Stimulated activated CD8-positive, alpha-beta memory T cell treated with anti-CD3 and anti-CD28 coated beads, Interleukin-12 subunit alpha, Interleukin-12 subunit beta, amount 100 ng/mL, for 4 hours (primary cell): ENCODE measurements at places on chromosomes 2 and 18.

- DNase-seq: no peak
These were observed 216.5 kb downstream of the CDCA7 start for GRCh38 chr2:173571021-173571821.

- no peak for DNase-seq
These were observed 65.4 kb downstream of the SMAD7 start for GRCh38 chr18:48885266-48885923.

GRCh38 chr2:98460573-98461497 is 16.2 kb downstream of the INPP4A start:
- DNase-seq: peak; percentile 47

DNA sequence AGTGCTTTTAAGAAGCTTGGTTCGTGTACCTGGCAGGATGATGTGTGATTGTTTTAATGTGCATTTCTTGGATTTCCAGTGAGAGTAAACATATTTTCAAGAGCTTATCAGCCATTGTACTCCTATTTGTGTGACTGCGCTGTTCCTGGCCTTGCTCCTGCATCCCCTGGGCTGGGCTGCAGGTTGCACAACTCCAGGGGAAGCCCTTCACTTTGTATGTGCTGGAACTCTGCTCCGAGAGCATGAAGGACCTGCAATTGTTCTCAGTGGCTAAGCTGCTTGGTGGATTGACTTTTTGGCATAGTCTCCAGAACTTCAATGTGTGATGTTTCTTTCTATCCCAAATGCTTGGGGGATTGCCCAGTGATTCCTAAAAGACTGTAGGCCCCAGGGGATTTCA is 18.8 kb downstream of the ATP6V1C2 start:
- no peak for DNase-seq

DNA sequence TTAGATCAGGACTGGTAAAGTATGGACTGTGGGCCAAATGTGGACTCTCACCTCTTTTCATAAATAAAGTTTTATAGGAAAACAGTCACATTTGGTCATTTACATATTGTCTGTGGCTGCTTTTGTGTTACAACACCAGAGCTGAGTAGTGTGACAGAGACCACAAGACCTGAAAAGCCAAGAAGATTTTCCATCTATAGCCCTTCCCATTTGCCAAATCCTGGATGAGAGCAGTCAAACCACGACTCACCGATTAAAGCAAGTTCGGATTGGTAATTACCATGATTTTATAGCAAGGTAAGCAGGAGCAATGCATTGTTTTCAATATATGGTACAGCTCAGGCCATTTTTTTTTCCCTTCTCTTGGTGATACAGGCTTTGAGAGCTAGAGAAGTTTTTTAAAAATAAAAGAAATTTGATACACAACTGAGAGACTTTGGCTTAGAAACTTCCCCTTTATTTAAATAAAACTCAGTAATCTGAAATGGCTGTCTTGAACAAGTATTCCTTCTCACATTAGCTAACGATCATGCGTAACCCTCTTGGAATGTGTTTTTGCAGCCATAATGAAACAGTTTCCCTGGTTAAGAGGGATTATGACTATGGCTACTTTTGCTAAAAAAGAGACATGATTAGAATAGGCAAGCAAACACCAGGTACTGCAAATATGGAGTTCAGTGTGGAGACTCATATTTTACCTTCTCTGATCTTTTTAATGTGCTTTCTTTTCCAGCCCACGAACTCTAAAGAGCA is 9.5 kb upstream of the MALL start:
- DNase-seq: no peak

DNA sequence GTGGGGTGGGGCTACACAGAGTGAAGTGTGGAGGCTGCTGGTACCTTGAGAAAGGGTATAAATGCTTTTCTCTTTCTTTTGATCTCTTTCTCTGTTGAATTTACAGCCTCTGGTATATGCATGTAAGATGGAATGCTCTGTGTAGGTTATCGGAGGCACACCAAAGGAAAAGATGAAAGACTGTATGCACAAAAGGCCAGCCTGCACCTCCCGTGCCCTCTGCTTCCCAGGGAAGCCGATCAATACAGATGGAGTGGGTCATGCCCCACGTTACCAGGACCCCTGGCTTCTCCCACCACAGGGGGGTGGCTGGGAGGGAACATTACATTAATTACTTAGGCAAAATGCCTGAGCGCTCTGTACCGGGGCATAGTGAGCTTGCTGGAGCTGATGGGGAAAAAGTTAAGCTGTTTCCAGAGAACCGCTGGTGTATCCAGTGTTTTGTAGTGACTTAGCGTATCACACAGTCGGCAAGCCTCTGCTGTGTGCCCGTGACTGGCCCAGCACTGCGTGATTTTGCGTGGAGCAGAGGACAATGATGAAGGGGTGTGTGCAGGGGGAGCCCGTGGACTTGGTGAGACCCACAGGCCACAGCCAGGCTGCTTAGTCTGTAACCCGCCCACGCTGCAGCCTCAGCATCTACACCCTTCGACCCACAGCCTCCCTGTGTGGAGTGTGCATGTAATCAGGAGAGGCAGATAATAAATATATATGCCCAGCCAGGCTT is 8.0 kb downstream of the ALLC start:
- DNase-seq: no peak

GRCh38 chr18:57768537-57769326 is 34.4 kb downstream of the ATP8B1 start:
- DNase-seq: no peak

GRCh38 chr2:9914384-9915065 is 37.0 kb upstream of the GRHL1 start:
- DNase-seq: no peak

DNA sequence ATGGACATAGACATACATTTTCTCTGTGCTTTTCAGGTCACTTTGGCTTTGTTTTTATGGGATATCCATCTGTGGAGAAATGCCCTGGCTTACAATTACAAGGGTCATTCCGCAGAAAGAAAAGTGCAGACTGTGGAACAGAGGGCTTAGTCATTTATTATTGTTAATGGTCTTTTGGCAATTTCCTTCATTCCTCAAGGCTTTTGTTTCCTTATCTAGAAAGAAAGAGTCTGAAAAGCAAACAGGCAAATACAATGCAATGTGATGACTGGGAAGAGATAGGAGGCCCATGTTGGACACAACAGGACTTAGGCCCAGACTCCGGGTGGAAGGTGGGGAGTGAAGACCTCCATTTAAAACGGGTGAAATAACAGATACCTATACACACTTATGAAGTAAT is 129.5 kb upstream of the CAVIN2 start:
- no peak for DNase-seq

- no peak for DNase-seq
These were observed 90.6 kb downstream of the SKA1 start for GRCh38 chr18:50465211-50466153.

DNA sequence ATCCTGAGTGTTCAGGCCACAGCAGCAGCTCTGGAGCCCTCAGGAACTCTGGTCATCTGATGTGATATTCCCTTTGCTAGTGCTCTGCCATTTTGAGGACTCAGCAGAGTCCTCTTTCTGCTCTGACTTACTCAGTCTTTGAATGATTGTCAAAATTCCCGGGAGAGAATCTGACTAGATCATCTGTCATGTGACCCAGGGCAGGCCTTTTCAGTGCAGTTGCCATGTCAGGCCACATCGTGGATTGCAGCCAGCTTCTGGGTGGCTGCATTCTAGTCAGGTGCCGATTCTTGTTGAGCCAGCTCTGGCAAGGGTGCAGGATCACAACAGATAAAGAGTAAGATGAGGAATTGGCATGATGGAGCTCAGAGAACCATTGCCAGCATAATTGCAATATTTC is 795.6 kb downstream of the CPS1 start:
- DNase-seq: no peak

DNA sequence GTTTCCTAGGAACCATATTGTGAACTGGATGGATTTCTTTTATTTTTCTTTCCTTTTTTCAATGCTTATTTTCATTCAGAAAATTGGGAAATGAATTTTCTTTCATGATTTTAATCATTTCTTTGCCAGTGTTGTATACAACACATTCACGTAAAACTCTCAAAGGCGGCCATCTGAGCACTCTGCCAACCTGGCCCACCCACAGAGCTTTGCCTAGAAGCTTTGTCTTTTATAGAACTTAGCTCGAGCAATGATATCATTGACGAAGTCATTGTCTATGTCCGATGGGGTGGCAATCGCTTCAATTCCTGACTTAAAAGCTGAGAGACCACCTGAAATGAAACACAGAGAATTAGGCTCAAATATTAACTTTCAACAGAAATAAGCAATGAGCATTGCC is 13.3 kb downstream of the LYG2 start:
- no peak for DNase-seq

- no peak for DNase-seq
These were observed 123.1 kb upstream of the STK17B start for GRCh38 chr2:196294516-196294909.

DNA sequence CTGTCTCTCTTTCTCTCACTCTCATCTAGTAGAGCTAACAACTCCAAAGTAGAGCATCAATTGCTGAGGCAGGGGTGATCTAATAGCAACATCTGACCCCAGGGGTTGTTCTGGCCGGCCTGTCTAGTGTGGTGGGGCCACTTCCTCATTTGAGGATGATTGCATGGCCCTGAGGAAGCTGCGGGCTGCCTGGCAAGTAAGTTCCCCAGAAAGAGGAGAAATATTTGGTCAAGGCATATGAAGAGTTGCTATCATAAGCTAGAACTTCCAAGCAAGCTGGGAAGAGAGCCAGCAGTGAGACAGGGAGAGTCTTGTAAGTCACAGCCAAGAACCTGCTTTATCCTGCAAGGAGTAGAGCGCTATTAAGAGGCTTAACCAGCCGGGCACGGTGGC is 50.8 kb upstream of the TMEM87B start:
- no peak for DNase-seq

DNA sequence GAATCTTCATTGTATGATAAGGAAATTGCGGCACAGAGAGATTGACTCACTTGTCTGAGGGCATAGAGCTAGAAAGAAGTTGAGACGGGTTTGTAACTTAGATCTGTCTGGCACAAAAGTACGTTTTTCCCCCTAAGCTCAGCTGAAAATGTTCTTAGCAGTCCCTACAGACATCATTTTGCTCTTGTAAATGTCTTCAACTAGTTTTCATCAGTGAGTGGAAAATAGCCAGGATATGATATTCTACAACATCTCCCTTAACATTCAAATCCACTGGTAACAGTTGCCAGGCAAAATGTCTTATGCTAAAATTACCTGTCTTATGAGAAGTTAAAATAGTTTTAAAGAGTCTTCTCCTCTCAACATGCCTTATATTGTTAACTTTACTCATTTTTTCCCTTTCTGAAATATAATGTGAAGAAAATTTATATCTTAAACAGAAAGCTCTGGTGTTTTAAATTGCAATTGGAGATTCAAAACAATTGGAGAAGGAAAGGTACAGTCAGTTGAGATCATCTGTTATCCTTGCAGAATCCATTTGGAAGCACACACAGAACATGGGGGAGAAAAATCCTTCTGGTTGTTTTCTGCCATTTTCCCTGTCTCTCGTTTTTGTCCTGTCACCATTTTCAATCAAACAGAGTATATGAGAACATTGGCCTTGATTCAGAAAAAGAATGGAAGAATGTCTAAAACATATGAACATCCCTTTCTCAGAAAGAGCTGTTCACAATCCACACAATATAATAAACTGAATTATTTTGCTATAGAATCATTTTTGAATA is 255.0 kb downstream of the TRIB2 start:
- DNase-seq: no peak

- peak; percentile 71 for DNase-seq
These were observed 26.3 kb downstream of the MBP start for GRCh38 chr18:77106331-77106730.

GRCh38 chr2:28435241-28435640 is 42.6 kb downstream of the FOSL2 start:
- no peak for DNase-seq

- DNase-seq: no peak
These were observed 1.1 kb downstream of the PRKRA start for GRCh38 chr2:178449700-178450523.

DNA sequence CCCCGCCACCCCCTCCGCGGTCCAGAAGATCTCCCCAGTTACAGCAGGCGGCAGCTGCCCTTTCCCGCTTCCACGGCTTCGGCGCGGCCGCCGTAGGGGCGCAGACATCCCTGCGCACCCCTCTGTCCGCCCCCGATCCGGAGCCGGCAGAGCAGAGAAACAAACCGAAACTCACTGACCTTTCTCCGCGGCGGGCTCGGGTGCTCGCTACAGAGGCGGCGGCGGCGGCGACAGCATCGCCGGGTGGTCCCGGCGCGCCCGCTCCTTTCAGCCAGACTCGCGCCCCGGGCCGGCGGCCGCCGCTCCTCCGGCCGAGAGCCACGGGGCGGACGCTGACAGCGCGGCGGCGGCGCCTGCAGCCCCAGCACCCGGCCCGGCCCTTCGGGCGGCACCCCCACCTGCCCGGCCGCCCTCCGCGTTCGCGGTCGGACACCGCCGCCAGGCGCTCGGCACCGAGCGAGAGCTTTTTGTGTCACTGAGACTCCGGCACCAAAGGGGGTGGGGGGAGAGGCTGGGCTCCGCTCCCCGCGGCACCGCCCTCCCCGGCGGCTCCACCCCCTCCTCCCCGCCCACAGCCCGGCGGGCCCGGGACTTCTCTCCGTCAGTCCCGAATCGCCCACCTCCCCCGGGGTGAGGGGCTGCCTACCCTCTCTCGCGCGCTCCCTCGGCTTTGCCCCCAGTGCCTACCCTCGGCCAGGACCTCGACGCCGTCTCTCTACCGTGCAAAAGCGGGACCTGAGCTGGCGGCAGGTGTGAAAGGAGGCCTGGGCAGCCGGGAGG is 1.4 kb upstream of the RNF152 start:
- peak; percentile 52 for DNase-seq

GRCh38 chr18:56233595-56233994 is 404.8 kb downstream of the TXNL1 start:
- DNase-seq: no peak

DNA sequence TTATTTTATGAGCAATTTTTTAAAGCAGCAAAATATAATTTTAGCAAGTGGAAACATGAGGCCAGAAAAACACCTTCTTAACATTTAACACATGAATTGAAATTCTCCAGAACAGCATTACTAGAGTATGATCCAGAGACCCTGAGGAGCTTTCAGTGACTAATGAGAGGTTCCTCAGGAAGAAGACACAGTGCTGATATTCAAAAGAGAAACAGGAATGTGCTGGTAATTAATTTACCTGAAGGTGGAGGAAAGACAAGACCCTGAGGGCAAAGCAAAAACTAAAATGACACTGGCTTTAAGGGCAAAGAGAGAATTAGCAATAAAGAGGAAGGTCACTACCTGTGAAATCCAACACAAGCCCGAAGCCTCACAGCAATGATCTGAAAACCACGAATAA is 97.0 kb downstream of the CDH2 start:
- no peak for DNase-seq

GRCh38 chr2:232852676-232853075 is 17.4 kb upstream of the SNORC start:
- no peak for DNase-seq
